ENCODE measurements at places on chromosomes 16 and 17.

DNA sequence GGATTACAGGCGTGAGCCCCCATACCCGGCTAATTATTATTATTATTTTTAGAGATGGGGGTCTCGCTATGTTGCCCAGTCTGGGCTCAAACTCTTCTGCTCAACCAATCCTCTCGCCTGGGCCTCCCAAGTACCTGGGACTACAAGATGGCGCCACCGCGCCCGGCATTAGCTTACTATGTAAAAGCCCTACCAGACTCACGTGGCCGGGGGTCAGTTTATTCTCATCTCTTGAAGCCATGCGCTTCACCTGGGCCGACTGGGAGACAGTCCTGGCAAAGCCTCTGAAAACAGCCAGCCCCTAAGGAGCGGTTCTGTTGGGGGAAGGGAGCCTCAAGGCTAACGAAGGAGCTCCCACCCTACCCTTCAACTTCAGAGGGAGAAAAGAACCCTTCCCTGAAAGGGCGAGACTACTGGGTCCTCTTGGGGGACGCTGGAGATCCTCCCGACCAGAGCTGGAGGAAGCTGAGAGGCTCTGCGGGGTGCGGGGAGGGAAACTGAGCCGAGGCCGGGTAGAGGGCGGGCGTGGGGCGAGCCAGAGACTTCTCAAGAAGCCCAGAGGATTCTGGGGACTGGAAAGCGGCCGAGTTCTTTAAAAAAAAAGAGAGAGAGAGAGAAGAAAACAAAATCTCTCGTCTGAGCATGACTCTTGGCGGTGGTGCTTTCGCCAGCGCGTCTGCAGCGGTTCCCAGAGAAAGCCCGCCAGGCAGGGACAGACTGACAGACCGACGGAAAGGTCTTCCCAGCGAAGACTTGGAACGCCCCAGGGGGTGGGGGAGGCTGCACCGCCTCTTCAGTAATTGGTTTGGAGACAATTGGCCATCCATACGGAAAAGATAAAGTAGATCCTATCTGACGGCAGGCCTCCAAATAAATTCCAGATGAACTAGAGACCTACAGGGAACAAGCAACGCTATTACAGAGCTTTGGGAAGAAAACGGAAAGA, 5.6 kb upstream of the TUBG2 start:
- peak; percentile 52 for DNase-seq

GRCh38 chr17:81331527-81332043, 36.5 kb upstream of the SLC38A10 start:
- no peak for DNase-seq

GRCh38 chr16:53503270-53503923, 388 bp upstream of the AKTIP start:
- DNase-seq = peak; percentile 100

- no peak for DNase-seq
These were observed 66.4 kb downstream of the MYH11 start for GRCh38 chr16:15790458-15790857.

DNA sequence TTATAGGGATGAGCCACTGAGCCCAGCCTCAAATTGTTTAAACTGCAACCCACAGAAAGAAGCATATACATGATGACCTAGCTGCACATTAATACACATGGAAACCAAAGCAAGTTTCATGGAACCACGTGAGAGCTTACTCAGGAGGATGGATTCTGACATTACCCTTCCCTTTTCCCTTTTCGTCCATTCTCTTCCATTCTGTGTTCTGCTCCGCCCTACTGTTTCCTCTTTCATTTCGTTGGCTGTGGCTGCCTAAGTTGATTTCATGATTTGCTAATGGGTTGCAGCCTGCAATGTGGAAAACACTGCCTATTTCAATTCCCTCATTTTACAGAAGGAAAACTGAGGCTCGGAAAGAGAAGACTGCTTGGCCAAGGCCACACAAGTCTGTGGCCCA, 176.5 kb downstream of the C16orf78 start:
- DNase-seq = no peak

DNA sequence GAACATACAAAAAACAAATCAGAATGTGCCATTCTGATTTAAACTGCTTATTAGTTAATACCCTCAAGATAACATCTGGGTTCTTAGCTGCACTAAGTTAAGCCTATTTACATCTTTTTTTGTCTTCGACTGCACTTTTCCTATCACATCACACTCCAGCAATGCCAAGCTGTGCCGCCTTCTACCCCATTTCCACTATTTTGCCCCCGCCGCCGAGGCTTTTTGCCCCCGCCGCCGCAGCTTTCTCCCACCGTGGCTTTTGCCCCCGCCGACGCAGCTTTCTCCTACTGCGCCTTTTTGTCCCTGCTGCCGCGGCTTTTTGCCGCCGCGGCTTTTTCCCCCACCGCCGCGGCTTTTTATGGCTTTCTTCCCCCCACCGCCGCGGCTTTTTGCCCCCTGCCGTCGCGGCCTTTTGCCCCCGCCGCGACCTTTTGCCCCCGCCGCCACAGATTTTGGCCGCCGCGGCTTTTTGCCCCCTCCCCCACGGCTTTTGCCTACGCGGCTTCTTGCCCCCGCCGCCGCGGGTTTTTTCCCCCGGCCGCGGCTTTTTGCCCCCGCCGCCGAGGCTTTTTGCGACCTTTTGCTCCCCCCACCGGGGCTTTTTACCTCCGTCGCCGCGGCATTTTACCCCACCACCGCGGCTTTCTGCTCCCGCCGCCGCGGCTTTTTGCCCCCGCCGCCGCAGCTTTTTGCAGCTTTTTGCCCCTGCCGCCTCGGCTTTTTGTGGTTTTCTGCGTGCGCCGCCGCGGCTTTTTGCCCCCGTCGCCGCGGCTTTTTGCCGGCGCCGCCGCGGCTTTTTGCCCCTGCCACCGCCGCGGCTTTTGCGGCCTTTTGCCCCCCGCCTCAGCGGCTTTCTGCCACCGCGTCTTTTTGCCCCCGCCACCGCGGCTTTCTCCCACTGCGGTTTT, 331.4 kb upstream of the WSB1 start:
- no peak for DNase-seq

DNA sequence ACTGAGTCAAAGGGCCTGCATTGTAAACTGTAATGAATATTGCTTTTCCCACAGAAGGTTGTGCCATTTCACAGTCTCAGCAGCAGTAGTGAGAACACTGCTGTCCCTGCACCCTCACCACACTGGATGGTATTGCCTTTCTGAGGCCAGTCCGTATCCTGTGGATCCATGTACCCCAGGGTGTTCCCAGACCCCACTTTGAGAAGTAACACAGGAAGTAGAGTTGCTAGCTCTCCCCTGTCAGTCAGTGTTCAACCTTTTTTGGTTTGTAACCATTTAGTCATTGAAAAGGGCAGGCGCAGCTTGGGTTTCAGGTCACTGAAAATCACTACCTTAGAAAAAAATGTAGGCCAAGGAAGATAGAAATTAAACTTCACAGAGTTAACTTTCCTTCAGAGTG, 37.9 kb downstream of the SLFN12L start:
- DNase-seq = no peak

Data from GM04503 (cell line).